ENCODE measurements at places on chromosomes 2 and 18. TPM values are rescaled to one million over a fixed set of nuclear protein-coding genes. Genes with fewer than 3 reads are reported as not detected.

Gene FMNL2
- 108 TPM for polyA plus RNA-seq

Gene CFC1
- polyA plus RNA-seq, result not detected

Gene IFIH1
- polyA plus RNA-seq, result 5.4 TPM

Gene CD226
- 4.1 TPM for polyA plus RNA-seq

All from right renal pelvis (tissue), 4 donors.